ENCODE measurements at places on chromosomes 1 and 21. TPM values are rescaled to one million over a fixed set of nuclear protein-coding genes. Genes with fewer than 3 reads are reported as not detected.

- DNase-seq, result no peak
These were observed 11.8 kb downstream of the HTR6 start for GRCh38 chr1:19676438-19676922.

DNA sequence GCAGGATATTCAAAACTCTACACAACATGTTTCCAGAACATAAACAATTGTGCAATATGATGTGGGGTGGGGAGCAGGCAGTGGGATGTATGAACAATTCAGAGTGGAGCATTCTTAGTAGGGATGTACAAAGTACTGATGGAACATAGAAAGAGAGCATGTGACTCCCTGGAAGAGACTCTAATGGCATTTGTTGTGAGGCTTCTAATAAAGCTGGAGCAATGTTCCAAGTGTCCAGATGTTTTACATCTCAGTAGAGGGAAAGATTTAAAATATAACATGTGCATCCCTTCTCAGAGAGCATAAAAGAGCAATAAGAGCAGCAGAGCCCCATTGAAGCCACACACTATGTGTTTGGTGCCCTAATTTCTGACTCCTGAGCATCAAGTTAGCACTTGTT is 116.5 kb downstream of the BRINP2 start:
- DNase-seq, result no peak

GRCh38 chr1:109725510-109725909 is 13.5 kb downstream of the GSTM5 start:
- DNase-seq, result no peak

DNA sequence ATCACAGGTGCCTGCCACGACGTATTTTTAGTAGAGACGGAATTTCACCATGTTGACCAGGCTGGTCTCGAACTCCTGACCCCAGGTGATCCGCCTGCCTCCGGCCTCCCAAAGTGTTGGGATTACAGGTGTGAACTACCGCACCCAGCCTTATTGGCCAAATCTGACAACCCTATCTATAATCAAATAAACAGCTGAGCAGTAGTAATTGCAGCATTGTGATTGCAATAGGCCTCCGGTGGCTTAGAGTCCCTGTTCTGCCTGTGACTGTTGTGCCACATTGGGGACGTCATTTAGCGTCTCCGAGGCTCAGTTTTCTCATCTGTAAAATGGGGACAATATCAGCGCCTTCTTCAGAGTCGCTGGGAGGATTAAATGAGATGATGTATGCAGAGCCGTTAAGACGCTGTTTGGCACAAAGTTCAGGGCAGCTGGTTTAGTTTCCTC is 569 bp upstream of the CAPN2 start:
- no peak for DNase-seq

DNA sequence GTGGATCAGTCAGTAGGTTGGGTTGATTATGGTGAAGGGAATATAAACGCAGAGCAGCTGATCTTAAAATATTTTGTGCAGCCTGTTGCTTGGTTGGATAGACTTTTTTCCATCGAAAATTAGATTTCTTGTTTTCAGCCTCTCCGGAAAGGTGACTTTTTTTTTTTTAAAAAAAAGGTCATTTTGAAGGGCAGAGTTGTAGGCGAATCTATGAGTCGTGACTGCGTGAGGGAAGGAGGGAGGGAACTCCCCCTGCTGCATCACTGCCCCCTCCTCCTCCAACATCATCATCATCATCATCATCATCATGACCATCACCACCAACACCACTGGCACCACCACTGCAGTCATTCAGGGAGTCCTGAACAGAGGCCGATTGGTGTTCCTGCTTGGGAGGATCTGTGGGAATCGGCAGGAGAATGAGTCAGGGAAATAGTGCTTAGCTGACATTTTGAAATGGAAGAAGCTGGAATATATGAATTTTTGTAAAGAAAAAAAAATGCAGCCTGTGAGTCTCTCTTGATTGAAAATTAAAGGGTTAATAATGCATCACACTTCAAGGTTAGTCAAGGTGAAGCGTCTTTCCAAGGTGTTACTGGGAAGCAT is 1.2 kb downstream of the ATP1B1 start:
- DNase-seq, result no peak

GRCh38 chr1:207089627-207090355 is 1.1 kb downstream of the C4BPB start:
- DNase-seq, result no peak

SLC1A7 gene
- total RNA-seq, result not detected

DNALI1 gene
- total RNA-seq, result 7.6 TPM

HUNK gene
- 0.95 TPM for total RNA-seq

BEST4 gene
- 0.24 TPM for total RNA-seq

OR2T11 gene
- total RNA-seq, result not detected

ERVH48-1 gene
- total RNA-seq, result not detected
